Erythroblast (primary cell): ENCODE measurements at places on chromosomes 5 and 9.

- no peak for DNase-seq
Observed at GRCh38 chr9:27384262-27385014, 87.5 kb upstream of the EQTN start.

- DNase-seq: no peak
Observed at GRCh38 chr9:134538856-134539566, 102.6 kb upstream of the COL5A1 start.

DNA sequence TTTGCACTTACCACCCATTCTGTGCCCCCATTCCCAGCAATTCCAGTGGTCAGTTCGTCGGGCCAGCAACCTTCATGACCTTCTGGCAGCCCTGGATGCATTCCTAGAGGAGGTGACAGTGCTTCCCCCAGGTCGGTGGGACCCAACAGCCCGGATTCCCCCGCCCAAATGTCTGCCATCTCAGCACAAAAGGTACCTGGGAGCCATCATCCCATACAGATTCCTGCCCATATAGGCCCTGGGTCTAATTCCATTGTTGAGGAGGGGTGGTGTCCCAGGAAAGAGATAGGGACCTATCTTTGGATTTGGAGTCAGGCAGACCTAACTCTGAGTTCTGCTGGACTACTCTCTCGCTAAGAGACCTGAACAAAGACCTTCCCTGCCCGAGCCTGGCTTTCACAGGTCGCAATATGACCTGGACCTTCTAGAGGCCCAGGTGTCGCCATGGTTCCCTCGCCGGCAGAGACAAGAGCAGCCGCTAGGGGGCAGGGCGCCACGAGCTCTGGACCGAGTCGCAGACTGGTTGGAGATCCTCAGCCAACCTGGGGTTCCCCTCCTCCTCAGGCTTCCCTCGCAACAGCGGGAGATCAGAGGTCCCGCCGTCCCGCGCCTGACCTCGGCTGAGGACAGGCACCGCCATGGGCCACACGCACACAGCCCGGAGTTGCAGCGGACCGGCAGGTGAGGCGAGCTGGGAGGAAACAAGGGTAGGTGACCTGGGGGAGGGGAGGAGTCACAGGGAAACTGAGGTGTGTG, 3.1 kb downstream of the SLC4A9 start:
- DNase-seq: peak; percentile 85

DNA sequence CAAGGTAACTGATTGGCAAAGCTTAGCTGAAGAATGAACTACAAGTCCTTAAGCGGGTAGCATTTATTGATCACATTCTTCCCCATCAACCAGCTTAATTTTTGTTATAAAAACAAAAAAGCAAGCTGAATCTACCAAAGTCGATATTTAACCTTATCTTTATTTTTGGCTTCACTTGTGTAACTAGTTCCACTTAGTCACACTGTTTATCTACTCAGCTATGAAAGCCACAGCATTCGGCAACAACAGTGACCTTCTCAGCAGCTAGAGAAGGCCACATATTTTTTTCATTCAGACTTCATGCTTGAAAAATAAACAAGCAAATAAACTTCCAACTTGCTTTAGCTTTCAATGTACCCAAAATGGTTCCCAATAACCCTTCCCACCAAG, 69.4 kb downstream of the KLHL3 start:
- DNase-seq: no peak

- DNase-seq: no peak
Observed at GRCh38 chr9:93869863-93870262, 85.3 kb downstream of the BARX1 start.
